ENCODE measurements at places on chromosomes 6 and 20. TPM values are rescaled to one million over a fixed set of nuclear protein-coding genes. Genes with fewer than 3 reads are reported as not detected.

Gene PCMTD2
- 28.3 TPM for total RNA-seq

Gene UCKL1
- total RNA-seq, result 16.7 TPM

DNA sequence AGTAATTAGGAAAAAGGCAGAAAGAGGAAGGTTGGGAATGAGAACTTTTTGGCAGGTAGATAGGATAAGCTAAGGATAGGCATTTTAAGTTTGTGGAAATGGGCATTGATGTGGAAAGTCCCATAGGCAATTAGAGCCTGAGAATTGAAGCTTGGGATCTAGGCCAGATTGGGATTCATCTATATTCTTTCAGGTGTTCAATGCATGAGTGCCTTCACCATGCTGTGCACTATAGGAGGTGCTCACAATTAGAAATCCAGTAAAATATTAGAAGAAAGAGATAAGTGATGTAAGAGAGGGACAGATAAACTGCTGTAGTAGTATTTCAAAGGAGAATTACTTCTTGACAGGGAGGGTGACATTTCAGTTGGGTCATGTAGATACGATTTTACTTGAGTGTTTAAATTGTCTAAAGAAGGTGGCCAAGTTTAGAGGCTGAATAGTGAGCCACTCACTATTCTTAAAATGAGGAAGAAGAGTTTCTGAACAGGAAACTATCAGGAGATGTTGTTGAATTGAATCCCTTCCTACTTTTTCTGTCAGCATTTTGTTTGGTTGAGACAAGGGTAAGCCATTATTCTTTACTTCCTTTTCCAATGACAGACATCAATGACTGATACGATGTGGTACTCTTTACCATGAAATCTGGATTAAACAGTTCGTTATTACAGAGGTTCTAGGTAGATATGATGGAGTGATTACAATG lies 31.0 kb upstream of the CTAGE9 start:
- no peak for DNase-seq

GRCh38 chr6:455835-456234 lies 64.3 kb downstream of the IRF4 start:
- no peak for DNase-seq

DNA sequence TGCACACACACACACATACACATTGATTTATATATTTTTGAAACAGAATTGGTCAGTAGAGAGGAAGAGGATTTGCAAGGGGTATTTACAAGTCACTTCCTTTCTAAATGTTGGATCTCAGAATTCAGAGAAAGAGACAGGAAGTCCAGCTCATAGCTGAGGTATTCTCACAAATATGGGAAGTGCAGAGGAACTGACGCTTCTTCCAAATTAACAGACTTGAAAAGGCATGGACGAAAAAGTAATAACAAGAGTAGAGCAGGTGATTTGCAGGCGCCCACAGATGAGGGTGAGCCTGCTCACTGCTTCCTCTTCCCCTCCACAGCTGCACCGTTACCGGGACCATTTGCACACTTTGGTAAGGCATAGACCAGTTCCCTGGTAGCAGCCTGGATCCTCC lies 246.4 kb downstream of the PHACTR1 start:
- DNase-seq, result no peak

Gene TINAG
- total RNA-seq, result not detected

GRCh38 chr6:43669050-43669921 lies 18.3 kb downstream of the MRPS18A start:
- DNase-seq, result peak; percentile 59

- no peak for DNase-seq
Observed at GRCh38 chr6:72941263-72941662, 284.0 kb downstream of the KHDC1L start.

DNA sequence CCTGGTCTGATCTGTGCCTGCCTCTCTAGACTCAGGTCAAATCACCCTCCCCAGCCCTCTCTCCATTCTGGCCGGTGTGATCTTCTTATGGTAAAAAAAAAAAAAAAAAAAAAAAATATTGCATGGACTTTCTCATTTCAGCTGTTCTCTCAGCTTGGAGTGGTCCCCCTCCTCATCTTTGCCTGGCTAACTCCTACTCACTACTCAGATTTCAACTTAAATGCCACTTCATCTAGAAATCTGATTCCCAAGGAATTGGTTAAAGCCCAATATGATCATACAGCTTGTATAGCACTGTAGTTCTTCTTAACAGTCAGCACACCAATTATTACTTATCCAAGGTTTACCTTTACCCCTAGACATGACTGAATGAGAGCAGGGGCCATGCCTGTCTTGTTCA lies 105.9 kb upstream of the CARMIL1 start:
- peak; percentile 27 for DNase-seq

DNA sequence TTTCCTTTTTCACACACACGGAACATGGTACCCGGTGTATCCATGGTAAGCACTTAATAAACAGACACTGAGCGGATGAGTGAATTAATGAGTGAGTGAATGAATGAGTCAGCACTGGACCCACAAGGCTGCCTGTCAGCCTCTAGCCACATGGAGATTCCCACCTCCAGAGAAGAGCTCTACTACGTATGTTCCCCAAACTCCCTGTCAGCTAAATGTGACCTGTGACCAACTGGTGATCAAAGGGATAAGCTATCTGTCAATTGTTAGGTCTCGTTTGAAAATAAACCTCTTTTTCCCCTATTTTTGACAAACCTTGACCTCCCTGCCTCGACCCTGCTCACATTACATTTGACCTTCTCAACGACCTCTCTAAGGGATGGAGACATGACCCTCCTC lies 24.5 kb upstream of the TAF8 start:
- no peak for DNase-seq

Gene SYNGAP1
- total RNA-seq, result 1.4 TPM

DNA sequence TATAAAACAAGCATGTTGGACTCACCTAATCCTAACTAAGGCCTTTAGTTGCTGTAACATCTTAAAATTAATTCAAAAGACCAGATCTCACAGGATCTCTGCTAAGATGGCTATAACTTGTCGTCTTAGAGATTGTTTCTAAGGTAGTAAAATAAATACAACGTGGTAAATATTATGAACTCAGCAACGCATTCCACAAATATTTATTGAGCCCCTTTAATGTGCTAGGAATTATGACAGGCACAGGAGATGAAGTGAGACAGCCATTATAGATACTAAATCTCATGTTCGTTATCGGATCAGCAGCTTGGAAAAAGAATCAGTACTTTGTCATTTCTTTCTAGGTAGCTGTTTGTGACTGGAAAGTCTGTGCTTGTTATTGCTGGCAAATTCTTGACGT lies 20.9 kb upstream of the MCM3 start:
- DNase-seq, result no peak

Gene TRIM40
- not detected for total RNA-seq

Gene AK9
- total RNA-seq, result 1.8 TPM

GRCh38 chr20:40959325-40960092 lies 69.1 kb upstream of the TOP1 start:
- no peak for DNase-seq

Gene GSTA1
- 0.18 TPM for total RNA-seq

DNA sequence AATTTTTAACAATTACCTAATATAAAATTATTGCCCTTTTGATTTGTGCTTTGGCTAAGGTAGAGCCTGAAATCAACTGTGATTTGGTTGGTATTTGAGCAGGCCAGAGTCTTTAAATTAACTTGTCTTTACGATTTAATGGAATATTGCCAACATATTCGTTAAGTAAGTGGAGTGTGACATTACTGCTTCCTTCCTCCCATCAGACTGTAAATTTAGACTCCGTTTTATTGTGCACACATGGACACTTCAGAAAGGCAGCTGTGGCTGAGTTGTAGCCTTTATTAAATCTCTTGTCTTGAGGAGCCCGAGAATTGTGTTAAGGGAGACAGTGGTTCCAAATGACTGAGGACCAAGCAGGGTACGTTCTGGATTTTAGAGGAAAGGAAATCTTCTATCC lies 57.4 kb downstream of the CAP2 start:
- DNase-seq, result no peak

GRCh38 chr6:109939654-109940053 lies 38.5 kb upstream of the GPR6 start:
- peak; percentile 26 for DNase-seq

DNA sequence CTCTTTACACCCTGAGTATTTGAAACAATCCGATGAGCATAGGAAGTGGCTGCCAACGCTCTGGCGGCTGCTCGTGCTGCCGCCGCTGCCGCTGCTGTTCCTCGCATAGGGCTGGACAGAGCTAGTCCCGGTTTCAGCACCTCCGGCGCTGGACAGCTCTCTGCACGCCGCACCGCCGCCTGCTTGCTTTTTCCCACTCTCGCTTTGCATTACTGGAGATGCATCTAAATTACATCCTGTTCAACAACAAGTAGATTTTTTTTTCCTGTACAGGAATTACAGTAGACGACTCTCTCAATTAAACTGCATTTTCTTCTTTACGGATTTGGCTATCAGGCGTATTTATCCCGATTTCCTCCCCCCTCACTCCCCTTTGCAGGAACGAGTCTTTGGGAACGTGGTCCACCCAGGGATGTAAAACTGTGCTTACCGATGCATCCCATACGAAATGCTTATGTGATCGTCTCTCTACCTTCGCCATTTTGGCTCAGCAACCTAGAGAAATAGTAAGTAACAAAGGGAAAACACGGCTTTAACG lies 563.8 kb downstream of the LMBRD1 start:
- peak; percentile 55 for DNase-seq

GRCh38 chr6:142446168-142446567 lies 144.4 kb downstream of the ADGRG6 start:
- no peak for DNase-seq

Gene GPX5
- not detected for total RNA-seq

DNA sequence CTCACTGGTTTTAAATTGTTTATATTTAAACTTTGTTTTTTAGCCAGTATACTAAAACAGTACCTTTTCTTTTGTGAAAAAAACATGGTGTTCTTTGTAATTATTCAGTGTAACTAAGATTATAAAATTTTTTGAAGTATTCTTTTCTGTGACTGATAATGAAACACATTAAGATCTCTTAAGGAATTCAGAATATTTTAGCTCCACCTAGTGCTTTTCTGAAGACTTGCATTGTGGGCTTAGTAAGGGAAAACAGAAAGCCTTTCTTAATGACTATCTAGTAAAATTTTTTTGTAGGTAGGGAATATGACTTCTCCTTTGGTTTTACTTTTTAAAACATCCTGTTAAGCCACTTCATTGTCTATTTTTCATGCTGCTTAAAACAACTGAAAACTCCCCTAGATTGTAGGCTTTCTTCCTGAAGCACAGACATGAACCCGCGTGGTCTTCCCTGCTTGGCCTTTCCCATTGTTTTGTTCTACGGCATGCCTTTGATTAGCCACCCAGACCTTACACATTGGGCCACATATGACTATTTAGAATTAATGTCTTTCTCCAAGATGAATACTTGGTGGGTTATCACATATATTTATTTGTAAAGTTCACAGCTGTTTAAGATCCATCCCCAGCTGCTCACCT lies 72.1 kb downstream of the AFDN start:
- peak; percentile 68 for DNase-seq

DNA sequence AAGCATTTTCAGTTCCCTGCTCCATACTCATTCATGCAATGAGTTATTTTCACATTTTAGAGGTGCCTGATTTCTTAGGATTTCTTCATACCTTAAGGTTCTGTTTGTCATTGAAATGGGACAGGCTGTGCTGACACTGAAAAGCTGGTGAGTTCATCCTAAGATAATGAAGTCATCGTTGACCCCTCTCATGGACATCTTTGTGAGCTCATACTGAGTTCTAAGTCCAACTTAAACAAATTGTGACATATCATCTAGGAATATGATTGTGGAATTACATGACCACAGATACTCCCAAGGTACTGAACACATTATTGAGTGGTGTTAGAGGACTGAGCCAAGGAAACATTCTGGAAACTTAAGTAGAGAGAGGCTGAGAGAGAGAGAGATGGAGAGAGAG lies 224.8 kb upstream of the JAG1 start:
- DNase-seq, result peak; percentile 83

- peak; percentile 29 for DNase-seq
Observed at GRCh38 chr6:170290296-170291128, at the start of gene DLL1. TSS of gene DLL1 (minus strand) at chr6:170291078. CDS start at chr6:170290139, 939 bp downstream.

DNA sequence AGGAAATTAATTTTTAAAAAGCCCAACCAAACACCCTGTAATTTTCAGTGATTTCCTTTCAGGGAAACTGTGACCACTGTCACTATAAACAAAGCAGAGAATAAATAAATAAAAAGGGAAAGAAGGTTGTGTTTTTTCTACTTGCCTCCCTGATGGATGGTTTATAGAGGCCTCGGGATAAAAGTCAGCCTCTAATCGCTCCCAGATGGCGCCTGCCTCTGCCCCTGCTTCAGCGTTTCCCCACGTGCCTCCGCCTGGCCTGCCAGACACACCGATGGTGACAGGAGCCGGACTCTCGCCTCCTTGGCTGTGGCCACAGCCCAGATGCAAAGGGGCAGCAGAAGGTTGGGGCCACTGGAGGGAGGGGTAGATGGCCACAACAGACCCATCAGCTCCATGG lies 327.7 kb downstream of the CDC5L start:
- DNase-seq, result no peak

GRCh38 chr20:61970357-61970756 lies 95.3 kb downstream of the TAF4 start:
- DNase-seq, result no peak

Gene PAK5
- total RNA-seq, result not detected

DNA sequence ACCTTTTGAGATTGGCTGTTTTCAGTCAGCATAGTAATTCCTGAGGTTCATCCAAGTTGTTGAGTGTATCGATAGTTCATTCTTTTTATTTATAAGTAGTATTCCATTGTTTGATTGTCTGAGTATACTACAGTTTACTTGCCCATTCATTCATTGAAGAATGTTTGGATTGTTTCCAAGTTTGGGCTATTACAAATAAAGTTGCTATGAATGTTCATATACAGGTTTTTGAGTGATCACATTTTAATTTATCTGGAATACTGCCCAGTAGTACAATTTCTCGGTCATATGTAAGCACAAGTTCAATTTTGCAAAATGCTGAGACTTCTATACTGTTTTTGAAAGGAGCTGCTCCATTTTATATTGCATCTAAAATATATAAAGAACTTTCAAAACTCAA lies 14.2 kb upstream of the EPHA7 start:
- no peak for DNase-seq

GRCh38 chr20:58810116-58810878 lies 40.4 kb downstream of the GNAS-AS1 start:
- DNase-seq, result peak; percentile 4

DNA sequence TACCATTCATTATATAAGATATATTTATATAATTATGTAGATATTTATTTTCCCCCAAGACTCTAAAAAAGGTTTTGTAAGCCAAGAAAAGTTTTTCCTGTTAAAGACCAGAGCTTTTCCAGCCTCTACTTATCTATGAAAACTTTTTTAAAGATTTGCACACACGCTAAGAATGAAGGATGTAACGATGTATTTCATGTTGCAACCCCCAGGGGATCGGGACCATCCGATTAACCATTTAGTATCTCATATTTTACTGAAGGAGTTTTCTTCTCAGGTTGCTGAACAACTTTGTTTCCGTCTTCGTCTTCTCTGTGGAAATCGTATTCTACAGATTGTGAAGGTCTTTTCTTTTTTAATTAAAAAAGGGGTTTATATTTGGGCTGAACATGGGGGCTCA lies 70.0 kb upstream of the SASH1 start:
- no peak for DNase-seq

Gene CDKAL1
- total RNA-seq, result 13.1 TPM

Gene C6orf132
- total RNA-seq, result 0.72 TPM

Gene PXDC1
- total RNA-seq, result 66.4 TPM
